ENCODE measurements at places on chromosomes 13 and 19.
A peak's percentile ranks its signal among the peaks of the same experiment; 100 is the strongest.

DNA sequence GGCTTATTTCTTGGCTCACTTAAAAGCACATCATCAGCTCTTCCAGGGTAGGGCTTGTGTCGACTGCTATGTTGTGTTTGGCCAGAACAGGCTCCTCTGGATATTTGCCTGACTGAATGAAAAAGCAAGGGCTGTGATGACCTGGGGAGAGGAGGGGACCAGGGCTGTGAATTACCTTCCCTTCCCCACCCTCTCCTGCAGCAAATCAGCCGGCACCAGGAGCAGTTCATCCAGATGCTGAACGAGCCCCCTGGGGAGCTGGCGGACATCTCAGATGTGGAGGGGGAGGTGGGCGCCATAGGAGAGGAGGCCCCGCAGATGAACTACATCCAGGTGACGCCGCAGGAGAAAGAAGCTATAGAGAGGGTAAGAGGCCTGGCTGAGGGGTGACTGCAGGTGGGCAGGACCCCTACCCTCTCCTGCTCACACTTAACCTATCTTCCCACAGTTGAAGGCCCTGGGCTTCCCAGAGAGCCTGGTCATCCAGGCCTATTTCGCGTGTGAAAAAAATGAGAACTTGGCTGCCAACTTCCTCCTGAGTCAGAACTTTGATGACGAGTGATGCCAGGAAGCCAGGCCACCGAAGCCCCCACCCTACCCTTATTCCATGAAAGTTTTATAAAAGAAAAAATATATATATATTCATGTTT lies 4.4 kb downstream of the GADD45GIP1 start:
- DNase-seq = peak; percentile 69

GRCh38 chr13:32309312-32310133 lies 5.6 kb downstream of the ZAR1L start:
- DNase-seq = no peak

DNA sequence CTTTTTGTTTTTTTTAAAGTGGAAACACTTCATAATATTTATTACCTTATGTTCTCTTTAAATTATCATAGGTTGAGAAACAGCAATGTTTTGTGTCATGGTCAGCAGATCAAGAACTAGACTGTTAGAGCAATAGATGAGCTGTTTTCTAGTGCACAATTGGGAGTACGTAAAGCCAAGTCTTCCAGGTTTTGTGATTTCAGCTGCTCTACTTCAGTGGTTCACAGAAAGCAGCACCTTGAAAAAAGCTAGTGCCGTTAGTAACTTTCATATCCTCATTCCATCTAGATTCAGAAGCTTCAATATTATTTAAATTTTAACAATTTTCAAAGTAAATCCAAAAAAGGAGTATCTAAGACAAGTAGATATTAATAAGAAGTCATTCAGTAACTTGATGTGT lies 1.9 kb downstream of the GPR18 start:
- DNase-seq = no peak

DNA sequence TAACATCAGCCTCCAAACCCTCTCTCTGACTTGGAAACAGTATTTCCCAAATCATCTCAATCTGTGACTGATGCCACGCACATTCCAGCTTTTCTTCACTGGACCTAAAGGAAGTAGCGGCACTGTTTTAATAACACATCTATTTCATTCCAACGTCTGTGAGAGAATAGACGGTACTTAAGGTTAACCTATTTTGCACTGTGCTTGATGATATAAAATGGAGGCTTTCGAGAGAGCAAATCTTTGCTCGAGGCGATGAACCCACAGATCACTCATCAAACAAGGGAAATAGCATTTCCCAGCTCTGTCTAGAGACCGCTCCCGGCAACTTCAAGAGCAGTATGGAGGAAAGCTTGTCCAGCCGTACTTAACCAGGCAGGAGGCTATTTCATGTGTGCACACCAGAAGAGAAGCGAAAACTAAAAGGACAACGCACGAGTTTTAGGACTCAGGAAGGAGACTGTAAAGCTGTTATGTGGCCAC lies 2.9 kb downstream of the UBL3 start:
- peak; percentile 80 for DNase-seq

DNA sequence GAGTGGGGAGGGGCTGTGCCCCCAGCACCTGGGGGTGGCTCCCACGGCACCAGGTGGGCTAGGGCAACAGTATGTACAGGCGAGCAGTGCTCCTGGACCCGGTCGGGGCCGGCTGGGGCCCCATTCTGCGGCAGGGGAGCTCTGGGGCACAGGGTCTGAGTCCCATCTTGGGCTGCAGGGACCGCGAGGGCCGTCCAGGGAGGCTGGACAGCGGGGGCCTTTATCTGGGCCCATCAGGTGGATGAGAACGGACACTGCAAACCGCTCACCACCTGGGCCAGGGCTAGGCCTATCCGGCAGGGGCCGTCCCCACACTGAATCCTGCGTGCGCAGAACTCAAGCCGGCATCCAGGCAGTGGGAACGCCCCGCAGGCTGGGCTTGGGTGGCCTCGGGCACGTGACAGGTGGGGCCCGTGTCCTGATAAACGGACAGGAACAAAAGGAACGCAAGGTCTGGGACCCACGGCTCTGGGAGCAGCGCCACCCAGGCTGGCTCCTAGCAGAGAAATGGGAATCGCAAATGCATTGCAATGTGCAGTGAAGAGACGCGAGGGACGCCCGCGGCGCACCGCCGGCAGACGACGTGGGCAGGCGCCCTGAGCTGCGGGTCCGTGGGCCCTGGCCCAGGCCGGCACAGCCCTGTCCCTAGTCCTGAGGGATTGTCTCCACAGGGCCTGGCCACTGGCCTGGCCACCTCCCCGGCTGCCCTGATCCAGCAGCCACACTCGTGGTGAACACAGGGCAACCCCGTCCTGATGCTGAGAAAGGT lies 29.7 kb downstream of the BTBD2 start:
- no peak for DNase-seq

- DNase-seq = no peak
Measured at GRCh38 chr13:40152922-40153321, 497.5 kb downstream of the COG6 start.

GRCh38 chr13:59345311-59345710 lies 818.4 kb downstream of the DIAPH3 start:
- DNase-seq = no peak

DNA sequence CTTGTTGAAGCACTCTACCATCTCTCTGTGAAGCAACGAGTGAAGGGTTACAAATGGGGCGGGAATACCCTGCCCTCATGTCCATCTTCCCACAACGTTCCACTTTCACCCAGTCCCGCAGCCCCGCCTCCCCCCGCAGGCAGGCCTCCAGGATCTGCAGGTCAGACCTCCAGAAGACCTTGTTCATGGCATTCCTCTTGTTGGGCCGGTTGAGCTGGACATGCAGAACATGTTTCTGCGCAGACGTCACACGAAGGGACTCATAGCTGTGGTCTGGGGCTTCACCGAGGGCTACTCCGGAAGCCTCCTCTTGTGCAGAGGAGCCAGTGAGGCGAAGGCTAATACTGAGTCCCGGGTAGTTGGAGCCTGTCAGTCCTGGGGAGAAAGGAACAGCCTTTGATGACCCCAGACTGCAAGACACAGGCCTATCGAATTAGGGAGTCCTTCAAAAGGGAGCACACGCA lies 420 bp downstream of the ECH1 start:
- no peak for DNase-seq
